Neural cell (in vitro differentiated cells): ENCODE measurements at places on chromosomes 5 and 9. TPM values are rescaled to one million over a fixed set of nuclear protein-coding genes. Genes with fewer than 3 reads are reported as not detected.

Gene HSPB3
- polyA plus RNA-seq: not detected in 2 replicates

Gene PAIP2
- 181 and 201 TPM in 2 replicates for polyA plus RNA-seq

Gene NEURL1B
- polyA plus RNA-seq: 12.7 and 15.7 TPM in 2 replicates

Gene LIX1
- polyA plus RNA-seq: 1.1 and 1.9 TPM in 2 replicates

Gene FIBCD1
- polyA plus RNA-seq: 1.6 and 2.7 TPM in 2 replicates

Gene NDOR1
- 8.8 and 18.2 TPM in 2 replicates for polyA plus RNA-seq

Gene ZBTB5
- 21.0 and 23.6 TPM in 2 replicates for polyA plus RNA-seq

Gene NUDT12
- polyA plus RNA-seq: 22.8 and 24.9 TPM in 2 replicates

Gene DNAH5
- polyA plus RNA-seq: 11.3 and 12.8 TPM in 2 replicates

Gene WDR38
- not detected in 2 replicates for polyA plus RNA-seq

Gene UIMC1
- polyA plus RNA-seq: 56.4 and 74.0 TPM in 2 replicates

Gene DBH
- not detected in 2 replicates for polyA plus RNA-seq

Gene G3BP1
- polyA plus RNA-seq: 41.5 and 65.5 TPM in 2 replicates
